Testis (tissue), 5 donors: ENCODE measurements at places on chromosomes 4 and X. TPM values are rescaled to one million over a fixed set of nuclear protein-coding genes. Genes with fewer than 3 reads are reported as not detected.

ZNF280C gene
- 34.4 TPM for total RNA-seq

DNA sequence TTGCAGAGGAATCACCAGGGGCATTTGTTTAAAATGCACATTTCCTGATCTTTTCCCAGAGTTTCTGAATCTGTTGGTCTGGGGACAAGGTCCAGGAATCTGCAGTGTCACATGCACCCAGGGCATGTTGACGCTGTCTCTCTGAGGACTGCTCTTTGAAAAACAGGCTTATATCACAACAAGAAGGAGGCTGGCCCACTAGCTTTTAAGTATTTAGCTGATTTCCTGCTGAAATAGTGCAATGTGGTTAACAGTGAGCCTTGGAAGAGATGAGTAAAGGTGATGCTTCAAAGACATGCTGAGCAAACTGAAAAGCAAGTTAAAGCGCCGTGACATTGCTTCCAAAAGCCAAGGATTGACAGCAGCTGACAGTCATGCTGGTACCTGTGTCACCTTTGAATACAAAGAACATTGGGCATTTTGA is 18.6 kb upstream of the SEPSECS start:
- no peaks in the 10 kb centered on the region for H3K36me3 ChIP-seq
- H3K4me3 ChIP-seq = no peak overlapping the region
- no peak for DNase-seq
- H3K4me1 ChIP-seq = no peaks in the 10 kb centered on the region
- no peaks in the 10 kb centered on the region for H3K27me3 ChIP-seq

FDCSP gene
- total RNA-seq = not detected

GRCh38 chr4:15535599-15535998 is 65.9 kb downstream of the CC2D2A start:
- H3K4me1 ChIP-seq = no peaks in the 10 kb centered on the region
- H3K27ac ChIP-seq = no peak overlapping the region
- no peaks in the 10 kb centered on the region for H3K36me3 ChIP-seq

SLC2A9 gene
- total RNA-seq = 7.5 TPM

DNA sequence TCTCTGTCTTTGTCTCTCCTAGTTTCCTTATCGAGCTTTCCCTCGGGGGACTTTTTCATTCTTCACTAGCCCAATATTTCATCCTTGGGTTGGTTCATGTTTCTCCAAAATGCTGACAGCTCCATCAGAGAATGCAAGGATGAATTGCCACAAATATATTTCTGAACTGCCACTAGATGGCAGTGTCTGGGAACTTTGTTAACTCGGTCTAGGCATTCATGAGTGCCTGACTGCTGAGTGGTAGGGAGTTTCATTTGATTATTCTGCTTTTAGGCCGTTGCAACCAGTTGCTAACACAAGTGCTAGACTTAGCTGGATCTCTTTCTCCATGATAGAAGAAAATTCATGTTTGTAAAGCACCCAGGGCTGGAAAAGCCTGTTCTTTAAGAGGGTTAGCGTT is 73.5 kb upstream of the RAP2C start:
- H3K27ac ChIP-seq = no peak overlapping the region
- H3K27me3 ChIP-seq = no peaks in the 10 kb centered on the region
- DNase-seq = peak; percentile 18
- no peaks in the 10 kb centered on the region for H3K36me3 ChIP-seq
- no peaks in the 10 kb centered on the region for H3K4me1 ChIP-seq
- no peak overlapping the region for H3K4me3 ChIP-seq

DNA sequence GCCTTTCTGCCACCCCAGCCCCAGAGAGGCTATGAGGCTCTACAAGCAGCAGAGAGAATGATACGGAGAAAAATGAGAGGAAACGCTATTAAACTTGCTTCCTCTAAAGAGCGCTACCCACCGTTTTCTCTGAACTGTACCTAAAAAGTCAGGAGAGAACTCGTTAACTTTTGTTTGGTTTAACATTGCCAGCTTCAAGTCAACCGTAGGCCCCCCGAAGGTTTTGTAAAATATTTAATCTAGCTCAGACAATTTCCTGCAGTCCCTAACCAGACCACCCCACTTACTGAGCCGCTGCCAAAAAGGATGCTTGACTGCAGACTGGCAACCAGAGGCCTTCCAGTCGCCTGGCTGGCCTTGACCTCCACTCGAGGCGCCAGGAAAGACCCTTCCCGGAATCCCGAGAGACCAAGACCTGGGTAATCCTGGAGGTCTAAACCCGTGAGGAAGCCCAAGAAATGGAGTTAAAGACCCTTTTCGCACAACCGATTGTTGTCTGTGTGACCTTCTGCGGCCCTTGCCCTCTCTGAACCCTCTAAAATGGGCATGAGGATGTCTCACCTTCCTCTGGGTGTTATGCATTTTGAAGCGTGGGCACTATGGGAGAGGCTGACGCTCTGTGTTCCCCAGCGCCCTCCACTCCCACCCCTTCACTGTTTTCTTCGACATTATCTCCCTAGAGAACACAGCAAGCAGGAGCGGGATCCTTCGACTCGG is 86.3 kb downstream of the BCOR start:
- DNase-seq = no peak
- no peak overlapping the region for H3K4me3 ChIP-seq
- no peaks in the 10 kb centered on the region for H3K27me3 ChIP-seq
